ENCODE measurements at places on chromosomes 3 and 15.

DNA sequence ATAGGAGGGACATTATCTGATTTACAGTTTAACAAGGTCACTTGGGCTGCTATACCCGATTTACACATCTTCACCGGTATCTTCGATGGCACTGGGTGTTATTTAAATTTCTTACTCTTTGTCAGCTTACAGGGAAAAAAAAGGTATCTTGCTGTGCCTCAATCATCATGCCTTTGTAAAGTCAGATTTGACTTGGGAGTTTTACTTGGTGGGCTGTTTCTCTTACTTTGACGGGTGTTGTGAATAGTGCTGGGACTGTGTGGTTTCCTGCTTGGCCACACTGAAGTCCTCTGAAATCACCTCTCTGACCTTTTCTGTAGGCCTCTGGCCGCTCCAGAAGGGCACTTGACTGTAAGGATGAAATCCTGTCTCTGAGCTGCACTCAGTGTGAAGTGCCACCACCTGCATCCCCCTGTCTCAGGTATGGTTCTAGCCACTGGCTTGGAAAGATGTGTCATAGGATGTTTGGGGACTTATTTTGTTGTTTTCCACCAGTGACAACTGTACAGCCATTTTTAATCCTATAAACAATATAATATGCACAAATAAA, 3.1 kb upstream of the SLC24A1 start:
- no peak for DNase-seq

GRCh38 chr3:57132674-57133073, 32.5 kb downstream of the IL17RD start:
- no peak for DNase-seq

DNA sequence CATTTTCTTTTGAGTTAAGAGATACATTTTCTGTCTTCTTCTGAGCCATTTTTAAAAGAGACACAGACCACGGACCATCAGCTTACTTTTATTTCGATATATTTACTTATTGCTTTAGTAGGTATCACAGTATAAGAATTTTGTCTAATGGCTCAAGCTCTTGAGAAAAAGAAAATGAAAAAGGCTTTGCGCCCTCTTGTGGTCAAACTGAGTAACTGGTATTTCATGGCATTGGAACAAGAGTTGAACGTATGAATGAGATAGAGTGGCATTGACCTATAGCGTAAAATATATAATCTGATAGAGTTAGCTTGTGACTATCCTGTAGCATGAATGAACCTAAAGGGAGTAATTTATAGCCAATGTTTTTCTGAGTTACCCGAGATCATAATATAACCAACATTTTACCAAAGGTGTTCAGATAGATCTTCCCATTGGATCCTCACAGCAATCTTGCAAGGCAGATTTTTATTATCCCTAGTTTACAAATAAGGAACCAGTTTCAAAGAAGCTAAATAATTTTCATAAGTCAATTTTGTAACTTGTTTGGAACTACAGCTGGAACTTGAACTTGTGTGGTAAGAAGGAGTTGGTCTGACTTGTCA, 154.6 kb downstream of the POLR2M start:
- DNase-seq, result no peak

DNA sequence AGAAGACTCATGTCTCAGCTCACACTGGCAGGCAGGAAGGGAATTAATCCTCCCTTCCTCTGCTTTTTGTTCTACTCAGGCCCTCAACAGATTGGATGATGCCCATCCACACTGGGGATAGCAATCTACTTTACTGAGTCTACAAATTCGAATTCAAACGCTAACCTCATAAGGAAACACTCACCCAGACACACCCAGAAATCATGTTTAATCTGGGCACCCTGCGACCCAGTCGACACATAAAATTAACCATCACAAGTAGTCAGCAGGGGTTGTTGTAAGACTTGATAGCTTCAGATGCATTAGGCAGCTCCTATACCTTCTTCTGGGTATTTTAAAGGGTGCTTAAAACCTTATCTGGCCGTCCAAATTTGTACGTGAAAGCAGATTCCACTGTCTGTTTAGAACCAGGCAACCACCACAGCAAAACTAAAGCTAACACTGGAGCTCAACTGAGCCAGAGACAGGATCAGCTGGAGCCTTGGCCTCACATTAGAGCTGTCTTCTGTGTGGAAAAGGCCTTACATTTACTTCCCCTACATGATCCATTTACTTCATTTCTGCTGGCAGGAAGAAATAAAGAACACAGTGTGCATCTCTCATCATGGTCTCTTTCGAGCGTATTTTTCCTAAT, 407.3 kb upstream of the PPP2R3A start:
- DNase-seq, result no peak

- DNase-seq, result no peak
Measured at GRCh38 chr3:122006267-122006666, 15.8 kb downstream of the ILDR1 start.

- no peak for DNase-seq
Measured at GRCh38 chr3:143216709-143217182, 97.2 kb downstream of the CHST2 start.

Data from stimulated activated CD4-positive, alpha-beta T cell treated with anti-CD3 and anti-CD28 coated beads, Interleukin-12 subunit alpha, Interleukin-12 subunit beta, amount 100 ng/mL, for 24 hours (primary cell).